Activated T-helper 1 cell treated with anti-CD3 and anti-CD28 coated beads, Interleukin-12 subunit alpha, Interleukin-12 subunit beta, Interleukin-2, Interleukin-4 antibody, amounts not matched to agents 30 ng/mL and 10 ng/mL and 1 ng/mL, durations not matched to agents 14 hours and 24 hours and 36 hours (primary cell): ENCODE measurements at places on chromosomes 1 and 21.

- DNase-seq, result no peak
Measured at GRCh38 chr1:217268058-217268457, 362.8 kb downstream of the GPATCH2 start.

GRCh38 chr1:39544327-39544726, 32.3 kb downstream of the PABPC4 start:
- no peak for DNase-seq

- no peak for DNase-seq
Measured at GRCh38 chr1:200005165-200005564, 22.3 kb upstream of the NR5A2 start.

DNA sequence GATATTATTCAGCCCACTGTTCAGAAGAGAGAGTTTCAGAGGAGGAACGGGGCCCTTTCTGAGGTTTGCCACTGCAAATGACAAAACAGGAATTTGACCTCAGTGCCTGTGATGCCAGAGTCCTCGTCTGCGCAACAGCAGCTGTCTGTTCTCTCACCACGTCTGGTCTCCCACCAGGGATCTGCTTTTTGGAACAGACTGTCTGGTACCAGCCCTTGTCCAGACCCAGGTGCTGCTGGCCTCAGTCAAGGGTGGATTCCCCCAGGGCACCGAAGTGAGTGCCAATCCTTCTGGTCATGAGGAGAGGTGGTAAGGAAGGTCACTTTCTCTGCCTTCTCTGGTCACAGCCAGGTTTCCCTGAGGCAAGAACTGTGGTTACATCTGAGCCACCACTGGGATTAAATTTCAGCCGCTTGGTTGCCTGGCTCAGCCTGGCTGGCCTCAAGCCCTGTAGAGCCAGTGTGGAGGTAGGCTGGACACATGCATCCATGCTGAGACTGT, 2.3 kb upstream of the BCAN start:
- no peak for DNase-seq

DNA sequence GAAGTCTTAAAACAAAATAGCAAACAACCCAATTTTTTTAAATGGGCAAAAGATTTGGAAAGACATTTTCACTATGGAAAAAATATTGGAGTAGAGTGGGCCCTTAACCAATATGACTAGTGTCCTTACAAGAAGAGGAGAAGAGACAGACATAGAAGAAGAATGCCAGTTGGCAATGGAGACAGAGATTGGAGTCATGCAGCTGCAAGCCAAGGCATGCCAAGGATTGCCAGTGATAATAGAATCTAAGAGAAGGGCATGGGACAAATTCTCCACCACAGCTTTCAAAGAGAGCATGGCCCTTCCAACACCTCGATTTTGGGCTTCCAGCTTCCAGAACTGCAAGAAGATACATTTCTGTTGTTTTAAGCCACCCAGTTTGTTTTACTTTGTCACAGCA, 92.7 kb downstream of the RGS2 start:
- DNase-seq, result no peak

DNA sequence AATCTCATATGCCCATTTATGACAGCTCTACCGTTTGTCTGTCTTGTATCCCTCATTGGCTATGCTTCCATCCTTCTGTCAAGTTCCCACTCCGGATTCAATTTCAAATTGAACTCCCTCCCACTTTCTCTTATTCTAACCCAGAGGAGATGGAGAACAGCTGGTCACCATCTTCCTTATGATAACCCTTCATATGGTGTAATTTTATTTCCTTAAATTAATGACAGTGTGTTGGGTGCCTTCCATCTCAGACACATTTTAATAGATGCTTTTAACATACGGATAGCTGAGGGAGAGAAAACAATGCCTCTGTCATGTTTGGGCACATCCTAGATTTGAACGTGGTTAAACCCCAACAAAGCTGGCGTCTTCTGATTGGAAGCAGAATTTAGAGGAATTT, 103.0 kb upstream of the PLXNA2 start:
- DNase-seq, result no peak
